ENCODE measurements at places on chromosomes 3 and 15.
A peak's percentile ranks its signal among the peaks of the same experiment; 100 is the strongest.

GRCh38 chr3:130312374-130312773 is 33.1 kb upstream of the COL6A5 start:
- no peak for DNase-seq

DNA sequence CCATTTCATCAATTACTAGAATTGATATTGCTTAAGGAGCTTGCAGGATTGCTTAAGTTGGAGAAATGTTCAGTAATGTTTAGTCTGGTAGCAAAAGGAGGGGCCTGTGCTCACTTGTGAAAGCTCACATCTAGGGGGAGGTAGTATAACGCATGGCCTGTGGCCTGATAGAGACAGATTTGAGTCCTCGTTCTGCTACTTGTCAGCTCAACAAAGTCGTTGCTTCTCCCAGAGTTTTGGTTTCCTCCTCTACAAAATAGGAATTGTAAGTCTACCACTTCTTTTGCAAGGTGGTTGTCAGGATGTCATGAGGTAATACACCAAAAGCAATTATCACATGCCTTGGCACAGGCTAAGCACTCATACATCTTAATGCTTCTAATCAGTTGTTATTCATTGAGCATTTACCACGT is 1.3 kb downstream of the ST3GAL6 start:
- no peak for DNase-seq

DNA sequence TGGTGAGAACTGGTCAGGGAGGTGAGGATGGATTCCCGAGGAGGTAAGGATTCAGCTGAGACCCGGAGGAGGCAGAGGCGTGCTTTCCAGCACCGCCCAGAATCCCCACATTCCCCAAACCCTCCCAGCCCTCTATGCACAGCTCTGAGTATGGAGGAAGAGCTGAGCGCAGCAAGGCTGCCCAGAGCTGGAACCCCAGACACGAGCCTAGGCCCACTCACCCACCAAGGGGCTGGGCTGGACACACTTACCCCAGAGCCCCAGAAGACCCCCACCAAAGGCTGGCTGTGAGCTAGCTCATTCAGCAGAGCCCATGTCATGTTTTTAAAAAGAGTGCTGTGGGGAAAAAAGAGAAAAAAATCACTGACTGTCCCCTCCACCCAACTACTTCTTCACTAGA is 271.5 kb downstream of the XXYLT1 start:
- DNase-seq, result no peak

DNA sequence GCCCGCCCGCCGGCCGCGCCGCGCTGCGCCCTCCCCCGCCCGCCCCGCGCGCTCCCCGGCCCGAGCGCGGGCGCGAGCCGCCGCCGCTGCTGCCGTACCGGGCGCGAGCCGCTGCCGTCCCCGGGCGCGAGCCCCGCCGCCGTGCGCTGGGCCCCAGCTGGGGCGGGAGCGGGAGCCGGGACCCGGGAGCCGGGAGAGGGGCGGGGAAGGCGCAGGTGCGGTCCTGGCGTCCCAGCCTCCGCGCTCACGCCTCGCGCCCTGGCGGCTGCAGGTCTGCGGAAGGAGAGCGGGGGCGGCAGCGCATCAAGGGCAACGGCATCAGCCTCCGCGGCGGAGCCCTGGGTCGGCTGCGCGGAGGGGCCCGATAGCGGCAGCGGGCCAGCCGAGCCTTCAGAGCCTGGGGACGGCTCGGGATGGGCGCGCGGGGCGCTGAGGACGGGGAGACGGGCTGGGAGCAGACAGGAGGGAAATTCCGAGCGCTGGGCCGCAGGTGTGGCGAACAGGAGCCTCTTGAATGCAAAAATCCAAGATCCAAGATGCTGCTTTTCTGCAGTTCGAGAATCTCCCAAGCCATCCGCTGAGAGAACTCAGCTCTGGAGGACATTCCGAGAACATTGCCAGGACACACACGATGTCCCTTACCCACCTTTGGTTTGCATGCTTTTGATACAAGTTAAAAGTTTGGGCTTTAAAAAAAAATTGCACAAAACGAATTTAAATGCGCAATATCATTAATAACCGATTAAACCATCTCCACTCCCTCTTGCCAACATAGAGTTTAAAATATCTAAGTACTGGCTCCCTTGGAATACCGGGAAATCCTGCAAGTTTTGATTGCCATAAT is 251.1 kb downstream of the TJP1 start:
- no peak for DNase-seq

DNA sequence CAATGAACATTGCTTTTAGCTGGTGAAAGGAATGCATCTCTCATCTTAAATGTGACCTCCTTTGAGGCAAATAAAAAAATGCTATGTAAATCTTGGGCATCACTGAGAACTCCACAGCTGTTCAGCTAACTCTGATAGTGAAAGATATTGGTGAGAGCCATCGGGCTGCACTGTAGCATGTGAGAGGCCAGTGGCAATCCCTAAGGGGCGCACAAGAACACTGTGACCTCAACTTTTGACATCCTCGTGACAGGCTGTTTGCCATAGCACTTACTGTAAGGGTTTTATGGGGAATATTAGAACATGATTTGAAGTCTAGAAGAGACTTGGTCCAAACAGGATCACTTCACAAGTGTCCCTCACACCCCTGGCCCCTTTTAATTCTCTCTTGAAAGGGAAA is 697.9 kb downstream of the MCTP2 start:
- DNase-seq, result no peak

DNA sequence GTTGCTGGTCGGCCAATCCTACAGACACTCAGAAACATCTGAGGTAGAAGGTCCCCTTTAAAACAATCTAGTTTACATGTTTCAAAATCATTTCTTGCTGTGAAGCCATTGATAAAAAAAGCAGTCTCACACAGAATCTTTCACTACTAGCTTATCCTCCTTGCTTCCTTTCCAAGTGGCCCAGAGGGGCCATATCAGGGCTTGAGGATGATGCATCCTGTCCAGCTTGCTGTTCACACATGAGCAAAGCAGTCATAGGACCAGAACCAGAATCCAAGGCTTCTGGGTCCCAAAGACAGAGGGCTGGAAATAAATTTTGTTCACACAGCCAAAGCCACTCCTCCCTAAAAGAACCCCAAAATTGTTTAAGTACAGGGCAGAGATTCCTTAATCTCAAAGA is 9.2 kb upstream of the LYZL4 start:
- DNase-seq, result no peak

- DNase-seq, result no peak
Measured at GRCh38 chr3:182179631-182180030, 467.9 kb downstream of the SOX2 start.

- DNase-seq, result no peak
Measured at GRCh38 chr3:24522146-24522579, 27.5 kb upstream of the THRB start.

DNA sequence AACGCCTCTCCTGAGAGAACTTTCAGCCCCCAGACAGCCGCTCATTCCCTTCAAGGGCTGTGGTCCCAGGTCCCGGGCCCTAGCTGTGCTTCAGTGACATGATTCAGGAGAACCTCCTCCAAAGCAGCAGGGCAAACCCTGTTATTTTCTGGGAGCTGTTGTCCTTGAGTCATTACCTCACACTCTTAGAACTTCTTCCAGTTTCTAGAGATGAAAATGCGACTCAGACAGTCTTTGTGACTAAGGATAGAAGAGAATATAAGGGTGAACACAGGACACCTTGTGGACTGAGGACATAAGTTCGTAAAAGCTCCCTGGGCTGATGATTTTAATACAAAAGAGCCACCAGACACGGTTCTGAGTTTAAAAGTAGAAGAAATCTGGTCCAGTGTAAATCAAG is 203.8 kb downstream of the RORA start:
- DNase-seq, result no peak

GRCh38 chr3:86948822-86949221 is 42.1 kb downstream of the VGLL3 start:
- no peak for DNase-seq

GRCh38 chr3:462851-463250 is 266.3 kb downstream of the CHL1 start:
- no peak for DNase-seq

DNA sequence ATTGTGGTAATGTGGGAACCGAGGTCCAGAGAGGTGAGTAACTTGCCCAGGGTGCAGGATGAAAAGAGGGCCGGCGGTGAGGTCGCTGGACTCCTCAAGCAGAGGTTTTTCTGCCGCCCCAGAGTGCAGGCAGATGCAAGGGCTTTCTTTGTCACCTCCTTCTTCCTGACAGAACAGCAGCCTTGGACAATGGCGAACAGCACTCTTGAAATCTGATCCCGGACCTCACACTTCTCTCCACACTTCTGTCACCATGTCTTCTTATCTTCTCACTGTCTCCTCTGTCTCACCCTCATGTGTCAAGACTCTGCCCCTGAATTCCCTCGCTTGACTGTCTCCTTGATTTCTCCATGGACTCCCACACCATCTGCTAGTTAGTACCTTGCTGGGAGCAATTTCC is 15.4 kb upstream of the VPS8 start:
- DNase-seq, result no peak

DNA sequence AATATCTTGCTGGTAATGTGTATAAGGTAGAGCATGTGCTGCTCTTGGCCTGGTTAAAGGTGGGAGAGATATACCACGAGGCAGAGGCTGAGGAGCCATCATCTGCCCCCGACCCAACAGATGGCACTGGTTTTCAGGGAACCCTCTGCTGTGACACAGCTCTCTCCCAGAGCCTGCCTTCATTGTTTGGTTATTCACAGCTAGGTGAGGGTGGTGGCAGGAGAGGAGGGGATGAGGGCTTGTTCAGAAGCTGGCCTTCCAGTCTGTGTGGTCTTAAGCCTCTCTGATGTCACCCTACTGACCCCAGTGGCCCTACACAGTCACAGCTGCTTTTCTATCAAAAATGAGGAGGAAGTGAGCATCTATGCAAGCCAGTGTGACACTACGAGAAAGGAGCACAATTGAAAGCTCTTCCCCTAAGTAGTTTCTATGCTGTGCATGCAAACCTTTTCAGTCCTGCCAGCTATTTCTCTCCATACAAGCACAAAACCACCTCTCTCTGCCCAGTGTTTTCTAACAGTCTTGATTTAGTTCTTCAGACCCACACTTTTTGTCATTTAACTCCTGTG is 258.4 kb upstream of the AGTR1 start:
- no peak for DNase-seq

- peak; percentile 29 for DNase-seq
Measured at GRCh38 chr3:149575961-149576564, 81.8 kb downstream of the WWTR1 start.

- DNase-seq, result peak; percentile 83
Measured at GRCh38 chr3:159829539-159830227, 159.0 kb upstream of the IL12A start.

- DNase-seq, result no peak
Measured at GRCh38 chr3:14617508-14618023, 34.0 kb upstream of the CCDC174 start.

DNA sequence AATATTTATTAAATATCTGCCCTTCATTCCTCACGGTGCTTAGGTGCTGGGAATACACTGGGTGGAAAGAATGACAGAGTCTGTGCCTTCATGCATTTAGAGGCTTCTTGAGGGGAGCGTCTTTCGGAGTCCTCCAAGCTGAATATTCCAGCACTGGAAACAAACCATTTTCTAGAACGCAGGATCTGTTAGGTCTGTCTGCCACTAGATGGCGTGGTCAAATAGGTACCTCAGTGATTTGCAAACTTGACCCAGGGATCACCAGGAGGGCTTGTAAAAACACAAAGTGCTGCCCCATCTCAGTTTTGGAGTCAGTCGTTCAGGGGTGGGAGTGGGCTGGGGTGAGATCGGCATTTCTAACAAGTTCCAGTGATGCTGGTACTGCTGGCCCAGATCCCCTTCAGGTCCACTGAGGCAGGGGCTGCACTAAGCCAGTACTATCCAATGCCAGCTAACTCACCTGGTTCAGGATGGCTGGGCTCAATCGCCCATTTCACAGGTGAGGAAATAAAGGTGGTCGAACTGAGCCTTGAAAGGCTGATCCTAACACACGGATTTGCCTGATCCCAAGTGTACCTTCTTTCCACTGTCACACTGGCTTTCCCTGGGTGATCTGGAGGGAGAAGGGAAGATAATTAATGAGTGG is 14.8 kb downstream of the ARNT2 start:
- peak; percentile 74 for DNase-seq

- no peak for DNase-seq
Measured at GRCh38 chr15:82767163-82767829, 38.6 kb downstream of the FSD2 start.

All from pons (tissue), 1 donor.